Cardiac ventricle fibroblast (primary cell): ENCODE measurements at places on chromosomes 12 and 14. TPM values are rescaled to one million over a fixed set of nuclear protein-coding genes. Genes with fewer than 3 reads are reported as not detected.

OVCH1 gene
- total RNA-seq = 0.06 and 0.20 TPM in 2 replicates

TRHDE gene
- not detected in 2 replicates for total RNA-seq

KRT85 gene
- not detected in 2 replicates for total RNA-seq

P3H3 gene
- 66.9 and 86.2 TPM in 2 replicates for total RNA-seq

PLEKHG7 gene
- 0.06 TPM in 1 of 2 replicates, not detected in the other for total RNA-seq

TAS2R42 gene
- total RNA-seq = not detected in 2 replicates

CSRP2 gene
- 9.2 and 12.5 TPM in 2 replicates for total RNA-seq

FAM181A gene
- not detected in 2 replicates for total RNA-seq

AKAP6 gene
- 0.05 and 1.00 TPM in 2 replicates for total RNA-seq
